Thymus (tissue), 14 donors: ENCODE measurements at places on chromosomes 2 and 18. TPM values are rescaled to one million over a fixed set of nuclear protein-coding genes. Genes with fewer than 3 reads are reported as not detected.

Gene OTOF
- 0.42 TPM for total RNA-seq

Gene CFC1
- 11.4 TPM for total RNA-seq

DNA sequence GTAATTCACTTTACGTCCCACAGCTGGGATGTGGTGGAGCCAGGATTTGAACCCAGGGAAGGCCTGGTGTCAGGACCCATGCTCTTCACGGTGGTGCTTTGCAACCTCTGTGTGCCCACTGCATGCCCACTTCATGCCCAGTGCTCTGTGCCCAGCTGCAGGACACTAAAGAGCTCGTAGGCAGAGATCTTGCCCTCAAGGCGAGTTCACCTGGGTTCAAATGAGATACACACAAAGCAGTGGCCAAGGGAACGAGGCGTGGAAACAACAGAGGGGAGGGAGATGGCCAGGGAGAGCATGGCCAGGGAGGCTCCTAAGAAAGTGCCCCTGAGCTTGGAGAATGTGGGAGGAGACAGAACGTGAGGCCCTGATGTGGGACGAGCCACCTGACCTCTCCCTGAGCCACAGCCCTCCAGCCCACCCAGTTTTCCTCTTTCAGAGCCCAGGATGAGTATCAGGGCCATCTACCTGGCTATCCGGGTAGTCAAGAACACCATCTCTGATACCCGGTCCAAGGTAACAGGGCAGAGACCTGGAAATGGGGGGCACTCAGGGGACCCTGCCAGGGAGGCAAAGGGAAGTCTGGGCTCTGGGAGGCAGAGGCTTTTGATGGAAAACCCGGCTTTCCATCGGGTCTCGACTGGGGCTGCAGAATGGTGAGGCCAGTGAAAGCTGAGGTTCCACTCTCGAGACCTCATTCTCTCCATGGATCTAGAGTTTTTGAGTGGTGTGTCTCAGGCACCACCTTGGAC, 20.4 kb downstream of the MROH2A start:
- DNase-seq: no peak

DNA sequence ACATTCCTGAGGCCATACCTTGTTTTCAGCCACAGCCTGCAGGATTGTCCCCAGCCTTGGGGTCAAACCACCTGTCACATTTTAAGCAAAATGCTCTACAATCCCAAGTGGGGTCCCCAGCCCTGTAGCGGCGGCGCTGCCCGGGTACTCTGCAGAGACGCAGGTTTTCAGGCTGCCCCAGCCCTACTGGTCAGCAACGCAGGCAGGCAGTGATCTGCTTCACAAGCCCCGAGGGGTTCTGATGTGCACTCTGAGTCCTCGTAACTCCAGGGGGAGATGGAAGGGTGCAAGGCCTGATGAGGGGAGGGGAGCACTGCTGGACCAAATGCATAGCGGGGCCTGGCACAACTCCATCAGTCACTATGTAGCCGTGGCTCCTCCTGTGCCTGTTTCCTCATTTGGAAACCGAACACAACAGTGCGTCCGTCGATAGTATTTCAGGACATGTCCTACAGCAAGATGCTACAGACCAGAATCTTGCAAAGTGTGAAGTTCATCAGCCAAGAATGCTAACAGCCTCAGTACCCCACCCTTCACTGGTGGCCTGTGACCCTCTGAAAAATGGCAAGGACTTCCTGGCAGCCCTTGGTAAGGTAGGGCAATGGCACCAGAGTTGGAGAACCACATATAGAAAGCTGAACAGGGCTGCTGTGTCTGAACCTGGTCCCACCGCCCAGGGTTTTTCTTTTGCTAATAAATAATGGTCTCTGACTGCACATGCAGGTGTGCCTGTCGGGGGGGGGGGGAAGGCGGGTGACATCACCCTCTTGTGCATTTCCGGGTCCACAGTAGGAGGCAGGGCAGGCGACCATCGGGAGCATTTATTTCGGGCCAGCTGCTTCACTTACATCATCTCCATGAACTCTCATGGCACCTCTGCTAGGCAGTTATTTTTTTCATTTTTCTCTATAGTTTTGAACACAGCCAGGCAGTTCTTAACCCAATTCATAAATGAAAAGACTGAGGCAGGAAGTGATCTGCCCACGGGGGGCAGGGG, 50.6 kb upstream of the TFCP2L1 start:
- DNase-seq: no peak

- peak; percentile 73 for DNase-seq
Measured at GRCh38 chr2:231687133-231687852, 21.0 kb upstream of the PTMA start.

- no peak for DNase-seq
Measured at GRCh38 chr2:86476092-86476491, 34.9 kb downstream of the KDM3A start.

- DNase-seq: no peak
Measured at GRCh38 chr2:233250985-233251305, 528 bp upstream of the ATG16L1 start.

- DNase-seq: peak; percentile 92
Measured at GRCh38 chr2:19989667-19990415, at the start of gene WDR35. Gene WDR35, minus strand, starts transcription at chr2:19990105. Its CDS starts 90 bp downstream, at chr2:19990015.
